ENCODE measurements at places on chromosomes 7 and 10.

GRCh38 chr10:58336242-58336641 lies 1.4 kb downstream of the UBE2D1 start:
- DNase-seq = no peak

- no peak for DNase-seq
Measured at GRCh38 chr7:12637819-12638592, 49.4 kb upstream of the ARL4A start.

GRCh38 chr7:151386301-151387160 lies 23.3 kb downstream of the WDR86 start:
- DNase-seq = no peak

DNA sequence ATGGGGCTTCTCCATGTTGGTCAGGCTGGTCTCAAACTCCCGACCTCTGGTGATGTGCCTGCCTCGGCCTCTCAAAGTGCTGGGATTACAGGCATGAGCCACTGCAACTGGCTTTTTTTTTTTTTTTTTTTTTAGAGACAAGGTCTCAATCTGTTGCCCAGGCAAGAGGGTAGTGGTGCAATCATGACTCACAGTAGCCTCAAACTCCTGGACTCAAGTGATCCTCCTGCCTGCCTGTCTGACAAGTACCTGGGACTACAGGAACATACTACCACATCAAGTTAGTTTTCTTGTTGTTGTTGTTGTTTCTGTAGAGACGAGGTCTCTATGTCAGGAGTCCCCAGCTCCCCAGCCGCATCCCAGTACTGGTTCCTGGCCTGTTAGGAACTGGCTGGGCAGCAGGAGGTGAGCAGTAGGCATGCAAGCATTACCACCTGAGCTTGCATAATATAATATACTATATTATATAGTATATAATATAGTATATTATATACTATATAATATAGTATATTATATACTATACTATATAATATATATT lies 55.7 kb downstream of the TPK1 start:
- no peak for DNase-seq

DNA sequence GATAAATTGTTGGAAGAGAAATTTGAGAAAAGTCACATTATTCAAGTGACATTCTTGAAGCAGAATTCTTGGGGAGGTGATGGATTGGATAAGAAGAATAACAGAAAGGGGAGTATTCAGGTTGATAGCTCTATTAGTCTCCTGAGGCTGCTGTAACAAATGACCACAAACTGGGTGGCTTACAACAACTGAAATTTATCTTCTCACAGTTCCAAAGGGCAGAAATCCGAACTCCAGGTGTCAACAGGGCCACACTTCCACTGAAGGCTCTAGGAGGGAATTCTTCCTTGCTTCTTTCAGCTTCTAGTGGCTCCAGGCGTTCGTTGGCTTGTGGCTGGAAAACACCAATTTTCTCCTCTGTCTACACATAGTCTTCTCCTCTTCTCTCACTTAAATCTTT lies 99.8 kb downstream of the TES start:
- DNase-seq = no peak

- no peak for DNase-seq
Measured at GRCh38 chr7:119037941-119038340, 813.4 kb downstream of the ANKRD7 start.

- DNase-seq = no peak
Measured at GRCh38 chr10:4781955-4782354, 44.1 kb upstream of the AKR1E2 start.
